ENCODE measurements at places on chromosomes 2 and 18. TPM values are rescaled to one million over a fixed set of nuclear protein-coding genes. Genes with fewer than 3 reads are reported as not detected.

- DNase-seq: no peak
These were observed 54.3 kb downstream of the ST3GAL5 start for GRCh38 chr2:85834466-85834865.

The WNT6 gene
- total RNA-seq: 0.20 TPM

DNA sequence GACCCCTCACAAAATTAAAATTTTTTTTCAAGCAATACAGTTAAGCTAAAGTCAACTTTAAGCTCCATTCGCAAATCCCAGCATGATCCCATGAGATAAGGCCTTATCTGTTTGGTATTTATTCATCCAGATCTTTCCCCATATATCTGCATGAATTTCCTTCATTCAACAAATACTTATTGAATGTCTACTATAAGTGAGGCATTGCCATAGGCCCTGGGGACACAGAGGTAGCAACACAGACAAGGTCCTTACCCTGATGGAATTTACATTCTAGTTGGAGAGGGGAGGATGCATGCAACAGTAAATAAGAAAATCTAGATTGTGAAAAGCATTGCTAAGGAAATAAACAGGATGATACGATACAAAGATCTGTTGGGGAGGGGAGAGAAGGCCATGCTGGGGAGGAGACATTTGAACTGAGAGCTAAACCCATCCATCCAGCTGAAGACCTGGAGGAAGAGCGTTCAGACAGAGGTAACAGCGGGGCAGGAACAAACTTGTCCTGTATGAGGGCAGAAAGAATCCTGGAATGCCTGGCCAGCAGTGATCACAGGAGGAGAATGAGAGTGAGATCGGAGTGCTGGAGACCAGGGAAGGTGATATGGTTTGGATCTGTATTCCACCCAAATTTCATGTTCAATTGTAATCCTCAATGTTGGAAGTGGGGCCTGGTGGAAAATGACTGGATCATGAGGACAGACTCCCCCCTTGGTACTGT, 71.6 kb downstream of the SDC1 start:
- no peak for DNase-seq

The NEURL3 gene
- total RNA-seq: not detected

GRCh38 chr2:120177001-120177621, 46.1 kb downstream of the TMEM185B start:
- peak; percentile 75 for DNase-seq

The HOXD8 gene
- not detected for total RNA-seq

DNA sequence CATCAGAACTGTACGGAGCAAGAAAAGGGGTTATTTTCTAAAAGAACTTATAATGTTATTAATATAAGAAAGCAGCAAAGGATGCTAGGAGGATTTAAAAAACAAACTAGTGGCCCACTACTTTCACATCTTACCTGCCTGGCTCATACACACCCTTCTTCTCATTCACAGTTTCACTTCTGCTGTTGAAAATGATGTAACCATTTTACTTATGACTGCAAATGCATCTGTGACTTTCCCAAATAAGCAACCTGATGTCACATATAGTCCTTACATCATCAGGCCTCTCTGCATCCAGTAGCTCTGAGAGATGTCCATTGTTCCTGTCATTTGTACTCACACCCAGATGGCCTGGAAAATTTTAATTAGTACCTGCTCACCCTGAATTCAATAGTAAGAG, 101.8 kb upstream of the MYO3B start:
- DNase-seq: no peak

Data from T-cell (primary cell).